ENCODE measurements at places on chromosomes 4 and X. TPM values are rescaled to one million over a fixed set of nuclear protein-coding genes. Genes with fewer than 3 reads are reported as not detected.

ANK2 gene
- total RNA-seq, result 5.8 TPM

ITGB1BP2 gene
- 1.2 TPM for total RNA-seq

MRFAP1 gene
- 321 TPM for total RNA-seq

SPATA4 gene
- not detected for total RNA-seq

RASGEF1B gene
- not detected for total RNA-seq

RTL5 gene
- 0.58 TPM for total RNA-seq

BEX1 gene
- 3.7 TPM for total RNA-seq

SPANXN3 gene
- total RNA-seq, result not detected

HNRNPH2 gene
- 53.5 TPM for total RNA-seq

FANCB gene
- 9.2 TPM for total RNA-seq

PDGFC gene
- total RNA-seq, result 62.8 TPM

MOSPD2 gene
- total RNA-seq, result 35.7 TPM

UGT2B10 gene
- total RNA-seq, result not detected

IL2RG gene
- total RNA-seq, result not detected

LAMTOR3 gene
- 30.0 TPM for total RNA-seq
